AG09309 (cell line): ENCODE measurements at places on chromosomes 12 and 14.

DNA sequence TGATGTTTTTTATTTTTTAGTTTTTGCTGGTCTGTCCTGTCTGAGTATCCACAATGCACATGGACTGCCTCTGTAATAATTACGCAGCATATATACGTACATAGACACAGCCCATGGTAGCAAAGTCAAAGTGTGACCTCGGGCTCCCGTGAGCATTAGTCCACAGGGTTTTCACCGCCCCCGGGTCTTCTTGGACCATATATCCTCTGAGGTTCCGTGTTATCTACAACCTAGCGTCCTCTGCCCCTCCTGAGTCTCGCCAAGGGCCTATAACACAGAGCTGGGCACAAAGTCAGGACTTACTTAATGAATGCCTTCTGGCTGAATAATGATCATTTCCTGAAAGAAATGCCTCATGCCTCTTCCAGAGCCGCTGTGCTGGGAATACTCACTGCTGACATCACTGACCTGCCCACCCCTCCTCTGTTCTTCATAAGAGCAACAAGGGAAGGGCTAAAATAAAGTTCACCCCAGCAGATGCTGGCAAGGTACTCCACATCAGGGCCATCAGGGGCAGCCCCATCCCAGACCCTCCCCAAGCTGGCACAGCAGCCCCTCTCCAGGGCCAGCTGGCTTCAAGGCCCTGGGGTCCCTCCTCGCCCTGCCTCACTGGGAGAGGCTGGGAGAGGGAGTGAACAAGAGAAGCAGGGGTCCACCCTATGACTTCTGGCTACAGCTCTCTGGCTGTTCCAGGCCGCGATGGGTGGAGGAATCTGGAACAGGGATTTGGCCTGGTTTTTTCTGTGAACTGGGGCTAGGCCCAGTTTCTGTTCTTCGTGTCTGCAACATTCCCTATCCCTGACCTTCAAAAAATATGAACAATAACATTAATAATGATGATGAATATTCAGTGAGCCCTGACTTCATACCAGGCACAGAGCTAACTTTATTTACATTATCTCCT, 7.9 kb downstream of the HDAC7 start:
- peak; percentile 62 for DNase-seq

- no peak for DNase-seq
These were observed 42.7 kb downstream of the DBX2 start for GRCh38 chr12:45008211-45008610.

DNA sequence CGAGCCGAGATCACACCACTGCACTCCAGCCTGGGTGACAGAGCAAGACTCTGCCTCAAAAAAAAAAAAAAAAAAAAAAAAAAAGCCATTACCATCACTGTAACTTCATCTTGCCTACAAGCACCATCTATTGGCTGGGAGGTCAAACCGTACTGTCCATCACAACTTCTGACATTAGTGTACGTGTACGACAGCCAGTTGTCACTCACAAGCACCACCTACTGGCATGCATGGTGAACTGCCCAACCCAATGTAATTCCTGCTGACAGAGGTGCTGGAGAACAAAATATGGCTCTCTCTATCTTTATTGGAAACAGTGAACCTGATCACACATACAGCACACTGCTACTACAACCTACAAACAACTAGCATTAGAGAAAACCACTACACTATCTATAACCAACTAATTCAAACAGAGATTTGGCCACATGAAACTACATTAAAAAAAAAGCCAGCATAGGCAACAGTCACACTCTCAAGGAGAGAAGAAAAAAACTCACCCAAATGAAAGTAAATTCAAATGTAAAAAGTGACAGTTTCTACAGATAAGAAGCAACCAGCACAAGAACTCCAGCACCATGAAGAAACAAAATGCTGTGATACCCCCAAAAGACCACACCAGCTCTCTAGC, 82.3 kb downstream of the PUS7L start:
- no peak for DNase-seq

GRCh38 chr12:25469368-25469767, 83.7 kb downstream of the LMNTD1 start:
- no peak for DNase-seq

GRCh38 chr12:28878629-28879028, 270.4 kb upstream of the FAR2 start:
- DNase-seq = no peak

DNA sequence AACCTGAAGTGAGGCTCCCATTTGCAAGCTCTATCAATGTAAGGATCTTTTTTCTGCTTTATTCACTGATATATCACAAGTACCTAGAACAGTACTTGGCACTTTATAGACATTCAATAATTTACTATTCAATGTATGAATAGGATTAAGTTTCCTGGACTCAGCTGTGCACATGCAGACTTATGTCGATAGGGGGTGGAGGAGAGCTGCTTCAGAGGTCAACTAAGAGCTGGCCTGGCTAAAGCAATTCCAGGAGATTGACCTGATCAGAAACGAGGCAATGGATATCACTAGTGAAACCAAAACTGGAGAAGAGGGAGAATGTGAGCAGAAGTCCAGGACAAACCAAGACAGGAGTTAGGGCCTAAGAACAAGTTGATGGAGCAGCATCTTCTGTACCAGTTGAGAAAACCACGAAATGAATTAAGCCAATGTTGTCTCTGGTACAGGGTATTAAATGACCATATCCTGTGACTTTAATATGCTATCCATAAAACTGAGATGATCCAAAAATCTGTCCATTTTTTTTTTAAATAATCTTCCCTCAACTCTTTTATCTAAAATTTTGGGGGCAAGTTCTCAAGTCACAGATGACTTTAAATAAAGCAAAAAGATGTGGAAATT, 169.2 kb downstream of the PIK3C2G start:
- peak; percentile 16 for DNase-seq
